ENCODE measurements at places on chromosomes 11 and 22.

DNA sequence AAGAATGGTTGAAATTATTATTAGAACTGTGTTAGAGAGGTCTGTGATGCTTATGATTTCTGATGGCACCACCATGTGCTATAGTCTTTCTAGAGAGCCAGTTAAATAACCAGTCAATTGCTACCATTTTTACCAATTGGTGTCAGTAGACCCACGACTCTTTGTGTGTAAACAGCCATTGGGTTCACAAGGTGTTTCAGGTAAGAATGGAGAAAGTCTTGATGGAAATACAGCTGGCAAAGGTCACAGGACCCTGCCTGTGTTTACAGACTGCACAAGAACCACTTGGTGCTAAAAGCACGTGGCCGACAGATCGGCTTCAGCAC lies 30.5 kb upstream of the OR10G7 start:
- no peak for DNase-seq

DNA sequence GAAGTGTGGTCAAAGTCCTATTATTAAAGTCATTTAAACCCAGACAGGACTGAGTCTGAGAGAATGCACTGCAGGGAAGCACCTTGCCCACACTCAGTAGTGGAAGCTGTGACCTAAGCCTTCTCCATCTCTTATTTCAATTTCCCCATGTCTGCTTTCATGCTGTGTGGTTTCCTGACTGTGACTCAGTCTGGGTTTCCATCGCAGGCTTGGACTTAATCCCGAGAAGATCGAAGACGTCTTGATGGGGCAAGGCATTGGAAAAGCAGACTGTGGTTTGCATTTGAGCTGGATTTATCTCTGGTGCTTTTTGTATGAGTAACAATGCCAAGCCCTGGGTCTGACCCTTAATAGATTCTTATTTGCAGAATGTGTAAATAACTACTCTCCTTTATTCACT lies 238.9 kb downstream of the NTM start:
- peak; percentile 98 for DNase-seq

GRCh38 chr11:114956566-114956965 lies 278.2 kb downstream of the NXPE2 start:
- no peak for DNase-seq

DNA sequence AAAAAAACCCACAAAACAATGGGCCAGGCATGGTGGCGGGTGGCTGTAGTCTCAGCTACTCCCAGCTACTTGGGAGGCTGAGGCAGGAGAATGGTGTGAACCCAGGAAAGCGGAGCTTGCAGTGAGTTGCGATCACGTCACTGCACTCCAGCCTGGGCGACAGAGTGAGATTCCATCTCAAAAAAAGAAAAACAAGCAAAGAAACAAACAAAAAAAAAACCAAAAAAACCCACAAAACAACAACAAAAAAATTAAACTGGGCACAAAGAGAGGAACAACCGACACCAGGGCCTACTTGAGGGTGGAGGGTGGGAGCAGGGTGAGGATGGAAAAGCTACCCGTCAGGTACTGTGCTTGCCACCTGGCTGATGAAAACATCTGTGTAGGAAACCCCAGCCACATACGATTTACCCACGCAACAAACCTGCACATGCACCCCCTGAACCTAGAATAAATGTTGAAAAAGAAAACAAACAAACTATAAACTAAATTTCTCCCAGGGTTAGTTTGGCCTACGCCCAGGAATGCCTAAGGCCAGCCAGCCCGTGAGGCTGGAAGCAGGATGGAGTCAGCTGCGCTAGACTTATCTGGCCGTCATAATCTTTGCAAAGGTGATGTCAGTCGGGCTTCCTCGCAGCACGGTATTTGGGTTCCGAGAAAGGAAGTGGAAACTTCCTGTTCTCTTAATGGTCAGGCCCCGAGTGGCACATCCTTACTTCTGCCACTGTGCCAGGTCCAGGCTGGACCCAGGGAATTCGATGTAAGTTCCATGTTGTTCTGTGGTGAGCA lies 21.9 kb upstream of the CYB5R3 start:
- no peak for DNase-seq

DNA sequence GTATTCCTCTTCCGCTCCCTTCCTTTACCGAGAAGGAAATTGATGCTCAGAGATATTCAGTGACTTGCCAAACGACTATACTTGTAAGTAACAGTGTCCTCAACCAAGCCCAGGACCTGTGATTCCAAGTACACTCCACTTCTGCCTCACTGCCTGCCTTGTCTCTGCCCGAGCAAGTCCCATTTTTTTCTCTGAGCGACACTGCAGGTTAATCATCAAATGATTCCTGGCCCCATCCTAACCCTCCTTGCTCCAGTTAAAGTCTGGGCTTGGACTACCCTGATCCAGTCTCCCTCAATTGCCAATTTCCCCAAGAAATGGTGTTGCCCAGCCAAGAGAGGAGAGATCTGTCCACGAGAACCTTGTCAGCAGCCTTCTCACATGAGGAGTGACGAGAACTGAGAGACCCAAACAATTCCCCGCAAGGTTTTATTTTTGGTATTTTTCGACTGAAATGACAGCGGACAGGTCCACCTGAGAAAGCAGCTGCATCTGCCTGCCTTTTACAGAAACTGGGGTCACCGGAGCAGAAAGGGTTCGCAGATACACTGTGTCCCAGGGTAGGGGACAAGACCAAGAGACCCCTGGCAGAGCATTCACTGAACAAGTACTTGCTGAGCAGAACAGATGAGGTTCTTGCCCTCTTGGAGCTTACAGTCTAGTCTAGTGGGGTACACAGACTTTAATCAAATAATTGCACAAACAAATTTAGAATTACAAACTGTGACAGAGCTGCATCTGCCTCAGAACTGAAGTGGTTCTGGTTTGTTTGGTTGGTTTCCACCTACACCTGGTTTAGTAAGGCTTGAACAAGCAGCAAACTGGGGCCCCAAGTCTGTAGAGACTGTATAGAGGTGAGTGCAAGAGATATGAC lies 11.4 kb downstream of the POU2AF1 start:
- no peak for DNase-seq

DNA sequence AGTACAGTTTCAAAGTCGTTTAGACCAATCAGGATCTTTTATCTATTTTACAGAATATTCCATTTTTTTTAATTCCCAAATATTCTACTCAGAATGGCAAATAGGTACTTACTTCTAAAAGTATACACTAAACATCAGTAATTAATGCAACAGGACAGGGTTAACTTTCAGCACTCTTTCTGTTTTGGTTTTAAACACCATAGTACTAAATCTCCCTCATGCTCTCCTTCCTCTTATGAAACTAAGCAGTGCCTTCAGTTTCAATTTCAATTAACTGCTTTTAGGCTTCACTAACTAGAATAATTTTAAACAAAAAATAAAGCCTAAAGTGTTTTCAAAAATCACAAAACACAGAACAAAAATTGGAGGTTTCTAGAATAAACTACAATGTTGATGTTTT lies 57.9 kb downstream of the NOX4 start:
- no peak for DNase-seq

GRCh38 chr22:45629469-45630089 lies 42.1 kb upstream of the ATXN10 start:
- DNase-seq = no peak

DNA sequence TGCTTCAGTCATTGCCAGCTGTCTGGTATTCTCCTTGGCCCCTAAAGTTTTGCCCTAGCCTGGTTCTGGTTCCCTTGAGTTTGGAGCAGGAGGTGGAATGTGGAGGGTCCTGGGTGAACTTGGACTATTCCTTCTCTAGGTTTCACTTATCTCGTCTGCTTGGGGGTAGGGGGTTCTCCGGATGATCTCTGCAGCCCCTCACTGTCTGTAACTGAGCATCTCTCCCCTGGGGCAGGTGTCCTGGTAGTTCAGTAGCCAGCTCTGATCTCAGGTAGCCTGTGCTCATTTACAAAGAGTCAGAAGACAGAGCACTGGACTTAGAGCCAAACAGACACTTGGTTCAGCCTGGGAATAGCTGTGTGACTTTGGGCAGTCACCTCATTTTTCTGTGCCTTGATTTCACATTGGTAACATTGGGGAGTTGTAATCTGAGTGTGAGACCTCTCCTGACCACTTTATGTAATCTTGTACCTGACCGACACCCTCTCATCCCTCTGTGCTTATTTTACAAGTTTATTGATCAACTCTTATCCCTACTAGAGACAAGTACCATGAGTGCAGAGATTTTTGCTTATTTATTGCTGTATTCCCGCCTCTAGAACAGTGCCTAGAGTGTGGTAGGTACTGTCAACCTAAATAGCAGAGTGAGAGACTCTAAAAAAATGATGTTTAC lies 804 bp downstream of the CCDC134 start:
- no peak for DNase-seq

DNA sequence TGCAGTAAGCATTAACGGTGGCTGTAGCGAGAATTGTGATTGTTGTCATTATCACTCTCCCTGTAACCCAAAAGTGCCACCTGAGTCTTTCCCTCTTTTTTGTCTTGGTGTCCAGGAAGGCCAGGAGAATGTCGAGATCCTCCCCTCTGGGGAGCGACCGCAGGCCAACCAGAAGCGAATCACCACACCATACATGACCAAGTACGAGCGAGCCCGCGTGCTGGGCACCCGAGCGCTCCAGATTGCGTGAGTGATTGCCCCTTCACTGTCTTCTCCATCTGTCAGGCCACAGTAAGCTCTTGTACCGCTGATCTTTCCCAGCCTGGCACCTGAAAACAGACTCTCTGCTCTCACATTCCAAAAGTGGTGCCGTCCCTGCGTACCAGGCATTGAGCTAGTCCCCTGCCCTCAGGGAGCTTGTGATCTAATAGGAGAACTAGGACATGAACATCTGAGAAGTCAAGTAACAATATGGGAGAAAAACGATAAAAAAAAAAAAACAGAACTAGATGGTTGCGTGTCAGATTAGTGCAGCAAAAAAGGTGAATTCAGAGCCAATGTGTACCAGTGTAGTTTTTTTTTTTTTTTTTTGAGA lies 5.8 kb downstream of the POLR2F start:
- DNase-seq = no peak

DNA sequence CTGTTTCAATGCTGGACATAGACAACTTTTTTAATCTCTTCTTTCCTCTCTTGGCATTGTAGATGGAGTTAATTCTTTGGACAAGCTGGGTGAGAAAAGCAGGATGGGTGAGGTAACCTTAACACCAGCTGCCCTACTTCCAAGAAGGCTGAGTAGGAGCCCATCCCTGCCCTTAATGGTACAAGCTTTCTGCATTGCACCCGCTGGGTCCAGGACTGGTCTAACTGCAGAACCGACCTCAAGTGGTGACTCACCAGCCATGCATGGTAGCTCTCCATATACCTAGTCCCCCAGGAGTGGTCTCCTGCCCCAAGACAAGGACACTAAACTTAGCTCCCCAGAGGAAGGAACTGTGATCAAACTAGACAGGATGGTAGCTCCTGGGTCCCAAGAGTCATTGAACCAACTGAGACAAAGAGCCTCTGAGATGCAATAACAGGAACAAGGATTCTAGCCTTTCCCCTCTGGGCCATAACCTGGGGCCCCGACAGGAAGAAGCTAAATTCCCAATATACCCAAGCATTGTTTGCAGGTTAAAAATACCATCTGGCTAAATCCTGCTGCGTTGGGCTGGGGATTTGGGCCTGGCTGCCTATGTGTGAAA lies 32.1 kb downstream of the RPL27A start:
- DNase-seq = no peak

- peak; percentile 83 for DNase-seq
These were observed 92.5 kb downstream of the CCDC83 start for GRCh38 chr11:85947431-85948272.

- DNase-seq = peak; percentile 26
These were observed 304.2 kb downstream of the DYNC2H1 start for GRCh38 chr11:103413266-103413888.

GRCh38 chr11:74417860-74418508 lies 19.8 kb upstream of the PGM2L1 start:
- DNase-seq = no peak

- no peak for DNase-seq
These were observed 114.1 kb upstream of the CLPB start for GRCh38 chr11:72548463-72548862.

All from astrocyte of the spinal cord (primary cell).